GM04503 (cell line): ENCODE measurements at places on chromosomes 5 and 9.

GRCh38 chr5:59661954-59662615 is 231.4 kb downstream of the PDE4D start:
- no peak for DNase-seq

- DNase-seq, result no peak
These were observed 625 bp upstream of the OLFM1 start for GRCh38 chr9:135086597-135087488.

GRCh38 chr9:112559629-112560413 is 73.2 kb downstream of the KIAA1958 start:
- no peak for DNase-seq

DNA sequence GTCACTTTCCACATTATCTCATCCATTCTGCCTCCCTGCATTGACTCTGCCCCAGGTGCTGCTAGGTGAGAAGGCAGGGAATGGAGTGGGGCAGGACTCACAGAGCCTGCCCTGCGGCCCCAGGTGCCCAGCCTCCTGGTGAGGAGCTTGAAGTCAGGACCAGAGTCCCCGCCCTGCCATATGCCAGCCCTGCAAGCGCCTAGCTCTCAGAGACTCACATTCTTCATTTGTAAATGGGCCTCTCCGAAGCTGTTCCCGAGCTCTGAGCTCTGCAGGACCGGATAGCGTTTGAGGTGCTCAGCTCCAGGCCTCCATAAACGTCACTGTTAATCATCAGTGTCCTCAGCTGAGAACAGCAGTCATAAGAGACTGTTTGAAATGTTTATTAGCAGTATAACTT is 75.1 kb upstream of the STXBP1 start:
- no peak for DNase-seq

GRCh38 chr9:123655681-123656423 is 274.1 kb downstream of the DENND1A start:
- no peak for DNase-seq

DNA sequence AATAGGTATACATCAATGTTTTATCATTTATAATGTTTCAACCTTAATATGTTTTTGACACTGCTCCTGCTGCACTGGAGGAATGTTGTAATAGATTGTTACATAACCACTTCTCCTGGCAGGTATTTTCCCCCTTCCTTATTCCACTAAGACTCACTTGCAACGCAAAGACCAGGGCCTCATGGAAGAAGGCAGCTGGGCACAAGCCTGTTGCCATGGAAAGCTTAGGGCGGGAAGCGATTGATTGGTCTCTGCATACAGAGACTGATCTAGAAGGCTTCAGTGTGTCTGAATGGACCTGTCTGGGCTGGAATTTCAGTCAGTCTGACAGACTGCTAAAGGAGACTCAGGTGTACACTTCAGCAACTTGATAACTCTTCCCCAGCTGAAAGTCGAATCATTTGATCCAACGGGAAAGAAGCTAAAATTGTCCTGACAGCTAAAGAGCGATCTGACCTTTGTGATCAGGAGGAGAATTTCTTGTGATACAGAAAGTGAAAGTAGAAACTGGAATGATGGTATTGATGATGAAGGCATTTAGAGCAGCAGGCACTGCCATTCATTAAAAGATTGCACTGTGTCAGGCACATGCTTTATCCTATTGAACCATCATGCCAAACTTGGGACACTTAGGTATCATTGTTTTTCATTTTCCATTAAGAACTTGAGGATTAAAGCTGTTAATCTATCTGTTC is 65.1 kb downstream of the GRIA1 start:
- DNase-seq, result no peak

DNA sequence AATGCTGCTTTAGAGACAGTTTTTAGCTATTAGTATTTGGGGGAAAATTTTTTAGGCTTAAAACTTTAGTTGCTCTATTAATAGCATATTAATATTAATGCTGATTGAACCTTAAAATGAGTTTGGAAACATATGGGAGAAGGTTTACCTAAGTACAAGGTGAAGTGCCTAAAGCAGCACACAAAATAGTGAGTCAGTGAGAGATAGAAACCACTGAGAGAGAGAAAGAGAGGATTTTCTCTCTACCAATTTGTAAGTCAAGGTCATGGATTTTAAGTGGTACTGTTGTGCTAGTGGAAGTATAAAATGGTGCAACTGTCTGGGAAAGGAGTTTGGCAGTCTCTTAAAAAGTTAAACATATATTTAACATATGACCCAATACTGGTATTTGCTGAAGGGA is 64.9 kb downstream of the MARCHF3 start:
- no peak for DNase-seq

DNA sequence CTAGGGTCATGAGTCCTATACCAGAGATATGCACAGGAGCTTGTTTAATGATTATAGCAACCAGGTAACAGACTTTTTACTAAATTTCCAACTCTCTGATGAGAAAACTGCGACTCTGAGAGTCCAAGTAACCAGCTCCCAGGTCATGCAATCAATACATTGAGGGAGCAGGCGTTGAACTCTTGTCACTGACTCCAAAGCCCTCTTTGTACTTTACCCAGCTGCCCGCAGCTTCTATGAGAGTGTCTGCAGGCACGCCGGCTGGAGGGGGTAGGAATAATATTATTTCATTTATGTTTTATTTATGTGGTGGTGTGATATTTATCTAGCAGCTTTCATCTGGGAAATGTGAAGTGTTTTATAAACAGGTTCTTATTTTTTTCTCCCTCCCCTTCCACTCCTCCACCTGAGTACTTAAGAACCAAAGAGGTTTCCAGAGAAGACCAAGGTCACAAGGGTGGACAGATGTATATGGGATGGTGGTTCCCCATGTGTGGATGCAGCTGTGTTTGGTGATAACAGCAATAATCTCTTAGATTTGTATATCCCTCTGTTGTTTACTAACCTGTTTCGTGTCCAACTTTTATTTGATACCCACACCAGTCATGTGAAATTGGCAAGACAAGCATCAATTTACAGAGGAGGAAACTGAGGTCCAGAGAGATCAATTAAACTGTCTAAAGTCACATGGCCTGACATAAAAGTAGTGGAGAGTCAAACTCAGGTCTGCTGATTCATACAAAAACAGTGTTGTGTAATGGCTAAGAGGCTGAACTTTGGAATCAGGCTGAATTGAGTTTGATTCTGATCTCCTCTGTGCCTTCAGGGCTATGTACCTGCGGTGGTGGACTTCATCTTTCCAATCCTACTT is 140.2 kb upstream of the TRIM32 start:
- DNase-seq, result no peak

DNA sequence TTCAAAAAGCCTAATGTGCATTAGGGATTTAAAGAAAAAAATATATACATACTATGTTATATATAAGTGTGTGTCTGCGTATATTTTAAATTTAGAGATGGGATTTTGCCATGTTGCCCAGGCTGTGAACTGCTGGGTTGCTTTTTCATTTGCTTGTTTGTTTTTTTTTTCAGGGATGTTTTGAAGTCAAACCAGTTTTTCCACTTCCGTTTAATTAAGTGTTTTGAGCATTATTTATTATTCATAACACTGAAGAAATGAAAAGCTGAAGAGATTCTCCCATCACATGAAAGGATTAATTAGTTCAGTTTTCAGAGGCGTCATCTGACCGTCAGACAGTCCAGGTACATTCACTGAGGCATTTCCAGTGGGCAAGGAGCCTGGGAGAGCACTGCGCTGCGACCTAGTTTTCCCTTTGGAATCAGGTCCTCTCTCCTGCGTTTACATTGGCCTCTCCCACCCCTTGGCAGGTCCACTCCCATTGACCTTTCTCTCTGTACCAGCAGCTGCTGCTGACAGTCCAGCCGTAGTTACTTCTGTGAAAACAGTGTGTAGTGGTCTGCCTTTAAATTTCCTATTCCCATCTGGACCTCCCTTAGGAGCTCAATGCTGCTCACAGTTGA is 26.0 kb downstream of the ARRDC3 start:
- no peak for DNase-seq

DNA sequence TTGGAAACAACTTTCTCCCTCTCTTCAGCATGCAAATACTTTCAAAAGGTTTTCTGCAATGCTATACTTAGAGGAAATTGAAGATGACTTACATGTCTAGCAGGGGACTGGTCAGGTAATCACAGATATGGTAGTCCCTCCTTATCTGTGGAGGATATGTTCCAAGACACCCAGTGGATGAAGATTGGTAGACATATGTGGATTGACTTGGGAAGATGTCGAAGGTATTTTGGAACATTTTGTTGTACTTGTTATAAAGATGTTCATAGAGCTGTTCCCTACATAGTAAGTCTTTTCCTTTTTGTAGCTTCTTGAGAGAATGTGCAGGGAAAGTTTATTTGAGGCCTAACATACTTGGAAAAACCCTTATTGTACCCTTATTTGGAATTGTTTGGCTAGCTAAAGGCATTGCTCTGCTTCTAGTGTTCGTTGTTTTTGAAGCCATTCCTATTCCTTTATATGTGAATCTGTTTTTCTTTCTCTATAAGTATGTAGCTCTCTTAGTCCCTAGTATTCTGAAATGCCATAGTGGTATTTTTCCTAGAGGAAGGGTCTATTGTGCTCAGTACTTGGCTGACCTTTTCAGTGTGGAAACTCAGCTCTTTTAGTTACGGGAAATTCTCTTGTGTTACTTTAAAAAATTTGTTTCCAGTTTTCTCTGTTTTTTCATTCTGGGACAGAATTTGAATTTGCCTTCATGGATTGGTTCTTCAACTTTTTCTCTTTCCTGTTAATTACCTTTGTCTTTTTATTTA is 25.7 kb downstream of the GPR151 start:
- DNase-seq, result no peak

DNA sequence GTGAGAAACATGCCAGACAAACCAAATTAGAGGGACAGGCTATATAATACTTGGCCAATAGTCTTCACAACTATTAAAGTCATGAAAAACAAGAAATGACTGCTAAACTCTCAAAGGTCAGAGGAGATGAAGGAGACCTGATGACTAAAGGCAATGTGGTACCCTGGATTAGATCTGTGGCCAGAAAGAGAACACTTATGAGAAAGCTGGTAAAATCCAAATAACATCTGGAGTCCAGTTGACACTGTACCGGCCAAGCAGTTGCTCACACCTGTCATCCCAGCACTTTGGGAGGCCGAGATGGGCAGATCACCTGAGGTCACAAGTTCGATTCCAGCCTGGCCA is 24.4 kb downstream of the ATOX1 start:
- DNase-seq, result no peak
